SK-N-MC (cell line): ENCODE measurements at places on chromosomes 1 and 21.

DNA sequence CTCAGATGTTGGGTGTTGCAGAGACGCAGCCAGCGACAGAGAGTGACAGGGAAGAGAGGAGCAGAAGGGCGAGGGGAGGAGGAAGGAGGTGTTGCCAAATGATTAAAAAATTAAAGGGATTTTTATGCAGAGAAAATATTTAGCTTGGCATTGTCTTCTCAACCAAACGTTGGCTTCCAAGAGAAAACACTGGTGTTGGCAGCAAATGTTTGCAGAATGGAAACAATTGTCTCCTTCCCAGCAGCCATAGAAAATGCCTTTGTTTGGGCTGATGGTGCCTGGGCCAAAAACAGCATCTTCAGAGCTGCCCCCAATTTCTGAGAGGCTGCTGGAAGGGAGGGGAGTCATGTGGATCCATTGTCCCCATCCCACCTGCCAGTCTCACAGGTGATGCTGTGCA lies 29.7 kb upstream of the GRIK3 start:
- no peak for DNase-seq

DNA sequence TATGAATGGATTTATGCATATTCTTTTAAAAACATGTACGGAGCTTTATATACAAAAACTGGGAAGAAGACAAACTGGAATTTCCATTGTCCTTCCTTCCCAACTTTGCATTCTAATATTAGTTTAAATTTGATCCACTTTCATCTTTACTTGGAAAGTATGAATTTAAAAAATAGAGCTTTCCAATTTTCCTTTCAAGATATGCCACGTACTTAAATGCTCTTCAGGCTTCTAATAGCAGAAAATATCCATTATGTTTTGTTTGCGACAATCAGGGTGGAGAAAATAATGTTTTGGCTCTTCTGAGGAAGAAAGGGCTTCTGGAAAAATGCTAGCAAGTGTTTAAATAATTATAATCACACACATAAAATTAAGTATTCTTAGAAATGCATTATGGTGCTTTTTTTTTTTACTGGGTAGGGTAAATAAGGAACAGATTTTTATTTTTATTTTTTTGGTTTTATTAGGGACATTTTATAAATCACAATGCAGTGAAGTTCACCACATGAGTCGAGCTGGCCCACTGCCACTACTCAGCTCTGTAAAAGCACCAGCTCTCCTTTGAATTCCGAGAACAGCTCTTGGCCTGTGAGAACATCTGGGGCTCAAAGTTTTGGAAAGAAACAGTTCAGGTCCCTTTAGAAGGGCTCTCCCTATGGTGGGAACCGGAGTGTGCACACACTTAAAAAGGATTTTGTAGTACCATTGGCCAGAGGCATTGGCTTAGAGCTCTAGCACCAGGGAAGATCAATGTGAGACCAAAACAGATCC lies 287.4 kb upstream of the LYPLAL1 start:
- DNase-seq: no peak

DNA sequence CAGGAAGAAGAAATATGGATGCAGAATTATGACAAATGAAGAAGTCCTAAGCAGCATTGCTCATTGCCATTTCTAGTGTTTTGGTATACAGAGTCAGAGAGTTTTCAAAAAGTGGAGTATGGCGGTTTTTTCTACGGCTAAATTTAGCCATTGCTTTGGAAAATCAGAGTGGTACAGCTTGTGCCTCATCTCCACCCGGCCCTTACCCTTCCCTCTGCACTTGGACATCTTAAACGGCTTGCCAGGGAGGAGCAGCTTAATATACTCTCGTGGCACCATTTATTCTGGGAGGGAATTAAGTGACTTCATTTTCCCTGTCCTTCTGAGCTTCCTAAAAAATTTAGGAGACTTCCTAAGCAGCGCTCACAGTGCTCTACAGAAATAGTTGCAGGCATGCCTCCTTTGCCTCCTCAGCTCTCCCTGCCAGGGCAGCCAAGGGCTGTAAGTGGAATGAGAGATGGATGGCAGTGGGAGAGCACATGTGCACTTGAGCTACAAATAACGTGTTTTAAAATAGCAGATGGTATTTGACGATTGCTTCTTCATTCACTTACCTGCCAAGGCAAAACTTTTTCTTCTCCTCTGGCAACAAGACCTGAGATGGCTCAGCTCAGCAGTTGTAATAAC lies 51.5 kb upstream of the VAMP3 start:
- no peak for DNase-seq

GRCh38 chr1:53681351-53681976 lies 57.5 kb downstream of the GLIS1 start:
- no peak for DNase-seq

DNA sequence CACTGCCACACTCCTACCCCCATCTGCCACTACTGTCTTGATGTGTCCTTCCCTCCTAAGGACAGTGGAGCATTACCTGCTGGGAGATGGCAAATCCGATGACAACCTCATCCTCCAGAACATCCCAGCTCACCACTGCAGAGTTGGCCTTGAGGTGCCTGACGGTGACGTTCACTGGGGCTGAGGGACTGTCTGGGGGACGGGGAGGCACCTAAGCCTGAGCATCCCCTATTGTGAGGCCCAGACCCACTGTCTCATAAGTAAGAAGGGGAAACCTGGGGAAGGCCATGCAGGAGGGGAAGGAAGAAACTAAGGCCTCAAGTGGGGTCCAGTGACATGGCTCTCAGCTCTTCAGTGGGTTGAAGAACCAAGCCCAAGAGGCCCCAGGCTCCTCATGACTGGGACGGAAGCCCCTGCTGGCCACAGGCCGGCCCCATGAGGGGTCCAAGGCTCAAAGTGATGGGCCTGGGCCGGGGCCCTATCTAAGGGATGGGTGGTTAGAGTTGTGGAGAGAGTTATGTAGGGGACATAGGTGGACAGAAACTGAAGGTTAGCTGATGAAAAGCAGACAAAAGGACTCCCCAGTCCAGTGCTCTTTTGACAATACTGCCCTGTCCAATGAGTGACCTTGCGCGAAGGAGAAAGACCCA lies 1.8 kb downstream of the FNDC5 start:
- no peak for DNase-seq

DNA sequence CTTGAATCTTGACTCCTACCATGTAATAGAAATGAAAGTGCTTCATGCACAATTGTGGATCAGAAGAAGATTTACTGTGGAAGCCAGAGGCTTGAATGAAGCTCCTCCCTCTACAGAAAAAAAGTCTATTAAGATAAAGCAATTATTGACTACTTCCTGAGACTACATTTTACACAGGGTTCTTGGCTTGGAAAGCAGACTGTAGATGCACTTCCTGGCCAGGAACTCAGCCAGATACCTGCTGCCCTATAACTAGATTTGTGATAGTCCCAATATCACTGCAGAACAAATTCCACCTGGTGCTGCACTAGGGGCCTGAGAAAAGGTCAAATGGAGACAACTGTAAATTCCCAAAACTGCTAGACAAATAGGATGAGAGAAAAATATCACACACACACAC lies 96.8 kb upstream of the GUCA2B start:
- DNase-seq: no peak

GRCh38 chr1:109719337-109719837 lies 7.3 kb downstream of the GSTM5 start:
- no peak for DNase-seq

- no peak for DNase-seq
These were observed 29.3 kb upstream of the ERO1B start for GRCh38 chr1:236311040-236311439.

DNA sequence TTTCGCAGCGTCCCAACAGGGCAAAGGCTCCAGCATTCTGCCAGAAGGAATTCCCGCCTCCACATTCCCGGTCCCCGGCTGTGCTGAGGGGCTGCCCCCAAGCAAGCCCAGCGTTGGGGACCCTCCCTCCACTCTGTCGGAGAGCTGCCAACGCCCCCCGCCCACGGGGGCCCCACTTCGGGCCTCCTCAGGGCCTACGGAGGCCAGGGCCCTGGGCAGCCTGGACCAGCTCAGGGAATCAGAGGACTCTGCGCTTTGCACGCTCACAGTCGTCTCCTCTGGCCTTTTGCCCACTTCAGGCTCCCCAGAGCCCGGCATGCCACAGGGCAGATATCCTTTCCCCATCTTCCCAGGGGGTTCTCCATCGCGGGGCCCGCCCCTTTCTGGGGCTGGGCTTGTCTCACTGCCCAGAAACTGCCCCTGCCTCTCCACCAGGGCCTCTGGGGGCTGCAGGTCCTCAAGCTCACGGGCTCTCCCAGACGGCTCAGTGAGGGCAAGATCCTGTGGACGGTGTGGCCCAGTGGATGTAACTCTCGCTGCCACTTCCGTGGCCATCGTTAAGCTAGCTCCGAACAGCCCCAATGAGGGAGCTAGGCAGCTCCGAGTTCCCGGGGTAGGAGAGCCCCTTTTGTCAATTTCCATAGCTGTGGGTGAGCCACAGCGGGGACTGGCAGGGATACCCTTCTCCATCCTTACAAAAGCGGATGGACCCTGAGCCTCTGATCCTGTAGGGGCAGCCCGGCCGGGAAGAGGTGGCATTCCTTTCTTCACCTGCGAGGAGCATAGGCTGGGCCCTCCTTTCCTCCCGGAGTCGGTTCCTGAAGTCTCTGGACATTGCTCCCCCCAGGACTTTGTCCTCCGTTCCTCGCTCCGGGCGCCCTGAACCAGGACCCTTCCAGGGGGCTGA lies 2.8 kb downstream of the ITPKB start:
- DNase-seq: no peak

DNA sequence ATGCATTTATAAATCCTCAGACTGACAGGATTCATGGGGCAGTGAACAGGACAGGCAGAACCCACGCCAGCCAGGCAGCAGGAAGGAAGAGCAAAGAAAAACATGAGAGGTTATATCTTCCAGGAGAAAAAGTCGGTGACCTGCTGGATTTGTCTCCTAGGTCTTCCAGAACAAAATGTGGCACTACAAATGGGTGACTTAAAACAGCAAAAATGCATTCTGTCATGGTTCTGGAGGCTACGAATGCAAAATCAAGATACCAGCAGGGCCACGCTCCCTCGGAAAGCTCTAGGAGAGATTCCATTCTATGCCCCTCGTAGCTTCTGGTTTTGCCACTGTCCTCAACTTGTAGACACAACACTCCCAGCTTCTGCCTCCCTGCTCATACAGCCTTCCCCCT lies 63.4 kb downstream of the PSMG1 start:
- no peak for DNase-seq
